ENCODE measurements at places on chromosomes 1 and 21.
A peak's percentile ranks its signal among the peaks of the same experiment; 100 is the strongest.

- DNase-seq: no peak
Observed at GRCh38 chr1:46484783-46485490, 4.7 kb upstream of the DMBX1 start.

DNA sequence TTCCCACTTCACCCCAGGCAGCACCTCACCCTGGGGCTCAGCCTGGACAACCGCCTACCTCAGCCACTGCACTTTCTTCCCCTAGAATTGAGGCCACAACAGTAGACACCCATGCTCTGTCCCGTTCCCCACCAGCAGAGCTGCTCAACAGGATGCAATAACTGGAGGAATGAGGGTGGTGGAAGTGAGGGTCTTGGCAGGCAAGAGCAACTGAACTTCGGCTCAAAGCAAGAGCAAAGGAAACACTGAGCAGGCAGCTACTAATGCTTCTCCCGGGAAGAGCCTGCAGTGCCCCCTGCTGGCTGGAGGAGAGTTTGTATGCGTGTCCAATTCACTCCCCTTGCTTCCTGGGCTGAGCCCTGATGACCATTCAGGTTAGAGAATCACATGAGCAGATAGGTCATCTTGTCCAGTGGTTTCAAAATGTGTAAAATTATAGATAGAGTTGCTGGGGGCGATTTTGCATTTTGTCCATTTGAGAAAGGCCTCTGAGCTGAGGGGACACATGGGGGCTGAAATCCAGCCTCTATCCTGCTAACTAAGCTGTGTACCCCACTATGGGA is 13.9 kb downstream of the NT5C1A start:
- peak; percentile 49 for DNase-seq

GRCh38 chr1:184761969-184762485 is 7.4 kb upstream of the EDEM3 start:
- no peak for DNase-seq

- DNase-seq: no peak
Observed at GRCh38 chr1:230858236-230858820, 10.0 kb downstream of the C1orf198 start.

GRCh38 chr1:183126000-183126366 is 60.1 kb upstream of the LAMC2 start:
- no peak for DNase-seq

DNA sequence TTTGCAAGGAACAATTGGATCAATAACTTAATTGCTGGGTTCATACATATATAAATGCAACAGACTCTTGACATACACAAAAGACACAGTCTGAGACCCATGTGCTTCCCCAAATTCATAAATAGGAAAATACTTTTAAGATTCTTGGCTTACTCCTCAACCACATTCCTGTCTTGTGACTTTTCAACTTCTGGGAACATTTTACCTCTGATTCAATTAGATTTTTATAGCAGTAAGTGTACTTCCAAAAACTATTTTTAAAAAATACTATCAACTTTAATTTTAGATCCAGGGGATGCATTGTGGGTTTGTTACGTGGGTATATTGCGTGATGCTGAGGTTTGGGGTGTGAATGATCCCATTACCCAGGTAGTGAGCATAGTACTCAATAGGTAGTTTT is 406.7 kb downstream of the RPS6KC1 start:
- no peak for DNase-seq

- no peak for DNase-seq
Observed at GRCh38 chr1:193275773-193276172, 89.4 kb upstream of the B3GALT2 start.

- DNase-seq: no peak
Observed at GRCh38 chr1:205137901-205138300, 16.1 kb upstream of the RBBP5 start.

- DNase-seq: peak; percentile 77
Observed at GRCh38 chr1:156489166-156489934, 11.2 kb downstream of the MEF2D start.

GRCh38 chr1:211333906-211334305 is 7.3 kb downstream of the TRAF5 start:
- DNase-seq: no peak

DNA sequence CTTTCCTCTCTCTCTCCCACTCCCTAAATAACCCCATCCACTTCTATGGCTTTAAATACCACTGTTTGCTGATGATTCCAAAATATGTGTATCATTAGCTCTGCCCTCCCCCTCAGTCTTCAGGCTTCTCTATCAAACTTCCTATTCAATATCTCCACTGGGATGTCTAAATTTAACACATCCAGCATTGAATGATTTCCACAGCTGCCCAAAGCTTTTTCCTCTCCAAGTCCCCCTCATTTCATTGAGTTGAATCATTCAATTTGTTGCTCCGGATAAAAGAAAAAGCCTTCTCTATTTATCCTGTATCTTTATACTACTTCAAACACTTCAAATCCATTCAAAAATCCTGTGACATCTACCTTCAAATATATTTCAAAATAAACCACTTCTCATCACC is 225.0 kb downstream of the SEC16B start:
- DNase-seq: no peak

GRCh38 chr1:32901823-32902534 is 790 bp upstream of the TMEM54 start:
- DNase-seq: no peak

- no peak for DNase-seq
Observed at GRCh38 chr1:156245451-156246232, 2.2 kb downstream of the PAQR6 start.

DNA sequence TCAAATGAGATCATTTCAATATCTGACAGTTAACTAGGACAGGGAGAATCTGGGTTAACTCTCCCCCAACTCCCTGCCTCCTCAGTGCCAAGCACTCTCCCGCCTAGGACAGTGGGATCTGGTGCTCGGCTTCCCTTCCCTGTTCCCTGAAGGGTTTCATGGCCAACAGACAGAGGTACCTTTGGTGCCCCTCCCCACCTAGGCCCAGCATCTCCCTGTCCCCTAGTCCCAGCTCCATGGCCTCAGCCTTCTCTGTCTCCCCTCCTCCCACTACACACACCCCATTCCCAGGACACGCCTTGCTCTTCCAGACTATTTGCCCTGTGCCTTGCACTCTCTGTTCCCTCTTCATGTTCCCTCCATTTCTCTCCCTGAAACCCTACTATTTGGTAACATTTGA is 77.1 kb downstream of the CD247 start:
- DNase-seq: no peak

- DNase-seq: no peak
Observed at GRCh38 chr1:206002160-206002559, 1.0 kb downstream of the RAB7B start.

GRCh38 chr1:247365023-247365422 is 33.4 kb upstream of the ZNF496 start:
- no peak for DNase-seq

GRCh38 chr1:184590163-184590750 is 164.4 kb downstream of the EDEM3 start:
- no peak for DNase-seq

- DNase-seq: no peak
Observed at GRCh38 chr1:204848579-204848978, 22.1 kb upstream of the NFASC start.

DNA sequence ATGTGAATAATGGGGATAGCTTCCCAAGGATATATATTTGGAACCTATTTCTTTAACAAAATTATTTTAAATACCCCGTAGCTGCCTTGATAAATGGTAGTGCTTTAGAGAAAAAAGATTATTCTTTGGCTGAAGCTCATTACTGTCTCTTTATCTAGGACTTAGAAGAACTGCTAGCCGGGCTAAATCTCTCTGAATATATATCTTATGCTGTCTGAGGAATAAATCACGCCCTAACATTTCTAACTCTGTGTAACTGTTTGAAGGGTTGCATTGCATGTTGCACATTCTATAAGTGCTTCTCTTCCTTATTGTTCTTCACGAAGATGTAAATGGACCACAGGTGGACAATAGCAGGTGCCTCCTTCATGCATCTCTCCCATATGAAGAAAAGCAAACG is 585.0 kb upstream of the ZP4 start:
- no peak for DNase-seq

DNA sequence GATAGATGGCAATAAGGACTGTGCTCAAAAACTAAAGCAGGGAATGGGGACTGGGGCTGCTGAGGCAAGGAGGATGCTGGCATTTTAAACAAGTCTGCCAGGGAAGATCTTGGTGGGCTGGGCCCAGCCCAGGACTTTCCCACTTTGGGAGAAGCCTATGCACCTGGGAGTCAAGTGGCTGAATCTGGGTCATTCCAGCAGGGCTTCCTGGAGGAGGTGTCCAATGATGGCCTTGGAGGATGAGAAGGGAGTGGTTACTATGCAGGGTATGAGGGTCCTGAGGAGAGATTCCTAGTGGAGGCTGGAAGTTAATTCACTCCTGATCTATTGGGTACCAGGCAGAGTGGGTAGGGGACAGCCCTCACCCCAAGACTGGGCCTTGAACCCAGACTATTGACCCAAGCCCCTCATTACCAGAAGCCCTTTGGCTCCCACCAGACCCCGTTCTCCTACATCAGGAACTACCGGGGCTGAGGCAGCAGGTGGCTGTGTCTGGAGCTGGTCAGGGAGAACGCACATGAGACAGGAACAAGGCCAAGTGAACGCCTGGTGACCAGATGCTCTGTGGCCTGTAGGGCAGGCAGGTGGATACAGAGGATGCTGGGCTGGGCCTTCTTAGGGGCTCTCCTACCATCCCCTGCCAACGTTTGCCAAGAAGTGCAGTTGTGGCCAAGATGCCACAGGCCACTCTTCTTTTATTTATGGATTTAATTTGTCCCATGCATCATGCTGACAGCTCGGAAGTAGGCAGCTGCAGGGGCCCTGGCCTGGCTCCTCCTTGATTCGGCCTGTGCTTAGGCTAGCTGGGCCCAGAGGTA is 18.3 kb upstream of the LRP8 start:
- DNase-seq: no peak

- no peak for DNase-seq
Observed at GRCh38 chr1:111735858-111736544, 3.2 kb downstream of the INKA2 start.

DNA sequence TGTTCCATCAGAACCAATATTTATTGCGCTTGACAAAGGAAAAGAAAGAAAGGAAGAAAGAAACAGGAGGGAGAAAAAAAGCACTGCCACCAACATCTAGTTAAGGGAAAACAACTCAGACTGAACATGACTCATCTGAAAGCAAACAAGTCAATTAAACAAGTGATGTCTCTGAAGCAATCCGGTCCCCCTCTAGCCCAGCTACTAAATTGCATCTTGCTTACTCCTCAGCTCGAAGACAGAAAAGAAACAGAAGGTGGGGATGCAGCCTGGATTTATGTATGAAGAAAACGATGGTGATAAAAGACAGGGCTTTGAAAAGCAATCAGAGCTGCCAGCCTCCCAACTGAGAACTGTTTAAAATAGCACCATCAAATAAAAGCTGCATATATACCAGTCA is 188.2 kb downstream of the OMA1 start:
- no peak for DNase-seq

GRCh38 chr1:233354983-233355382 is 27.5 kb downstream of the MAP3K21 start:
- DNase-seq: no peak

GRCh38 chr1:58030456-58030855 is 516.1 kb downstream of the OMA1 start:
- no peak for DNase-seq

DNA sequence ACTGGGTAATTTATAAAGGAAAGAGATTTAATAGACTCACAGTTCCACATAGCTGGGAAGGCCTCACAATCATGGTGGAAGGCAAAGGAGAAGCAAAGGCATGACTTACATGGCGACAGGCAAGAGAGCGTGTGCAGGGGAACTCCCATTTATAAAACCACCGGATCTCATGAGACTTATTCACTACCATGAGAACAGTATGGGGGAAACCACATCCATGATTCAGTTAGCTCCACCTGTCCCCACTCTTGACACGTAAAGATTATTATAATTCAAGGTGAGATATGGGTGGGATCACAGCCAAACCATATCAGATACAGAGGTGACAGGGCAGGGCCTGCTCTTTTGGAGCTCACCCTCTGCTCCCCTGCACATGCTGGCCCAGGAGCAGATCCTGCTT is 31.4 kb upstream of the TMEM61 start:
- no peak for DNase-seq

- DNase-seq: no peak
Observed at GRCh38 chr1:89763649-89763986, 57.2 kb upstream of the LRRC8D start.

DNA sequence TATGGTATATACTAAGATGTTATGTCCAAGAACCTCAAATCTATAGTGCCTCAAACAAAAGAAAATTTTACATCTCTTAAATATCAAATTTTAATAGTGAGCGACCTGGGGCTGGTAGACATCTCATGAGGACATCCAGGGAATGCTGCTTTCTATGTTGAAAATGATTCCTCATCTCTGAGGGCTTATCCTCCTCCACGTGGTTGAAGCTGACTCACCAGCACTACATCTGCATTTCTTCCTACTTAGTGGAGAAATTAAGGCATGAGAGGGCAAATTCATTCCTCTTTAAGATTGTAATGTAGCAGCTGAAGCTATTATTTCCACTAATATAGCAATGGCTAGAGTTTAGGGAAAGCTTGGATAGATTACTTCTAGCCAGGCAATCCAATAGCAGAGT is 529.5 kb downstream of the COL11A1 start:
- DNase-seq: no peak

GRCh38 chr1:56062625-56063024 is 516.7 kb downstream of the PLPP3 start:
- DNase-seq: no peak

DNA sequence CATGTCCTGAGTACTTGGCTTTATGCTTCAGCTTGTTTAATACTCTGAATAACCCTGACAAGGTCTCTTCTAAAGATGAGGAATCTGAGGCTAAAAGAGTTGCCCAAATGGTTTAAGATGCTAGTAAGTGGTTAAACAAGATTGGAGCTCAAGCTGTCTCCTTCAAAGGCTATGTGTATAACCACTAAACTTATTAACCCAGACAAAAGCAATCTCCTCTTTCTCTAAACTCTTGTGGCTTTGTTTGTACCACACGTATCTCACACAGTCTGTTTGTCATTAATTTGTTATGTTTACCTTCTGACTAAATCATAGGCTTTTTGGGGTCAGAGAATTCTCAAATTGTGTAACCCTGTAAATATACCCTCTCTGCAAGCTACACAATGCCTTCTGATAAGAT is 89.9 kb downstream of the HMCN1 start:
- DNase-seq: no peak

DNA sequence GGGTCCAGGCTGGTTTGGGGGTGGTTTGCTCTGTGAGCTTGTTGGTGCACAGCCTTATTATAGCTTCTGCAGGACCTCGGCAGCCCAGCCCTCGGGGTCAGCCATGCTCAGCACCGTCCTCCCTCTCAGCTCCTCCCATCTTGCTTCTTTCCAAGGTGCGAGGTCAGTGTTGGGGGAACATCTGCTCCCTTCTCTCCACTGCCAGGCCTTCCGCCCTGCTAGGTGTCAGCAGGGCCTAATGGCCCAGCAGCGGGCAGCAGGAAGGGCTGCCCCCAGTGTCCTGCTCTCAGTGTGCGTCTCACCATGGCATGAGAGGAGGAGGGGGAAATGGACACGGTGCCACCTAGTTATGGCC is 36.5 kb upstream of the LRRC3 start:
- no peak for DNase-seq

- no peak for DNase-seq
Observed at GRCh38 chr1:81760477-81761097, 40.1 kb upstream of the ADGRL2 start.

GRCh38 chr1:54219688-54220003 is 19.7 kb downstream of the MRPL37 start:
- DNase-seq: no peak

All from globus pallidus (tissue), 1 donor.